ENCODE measurements at places on chromosomes 5 and 9.

DNA sequence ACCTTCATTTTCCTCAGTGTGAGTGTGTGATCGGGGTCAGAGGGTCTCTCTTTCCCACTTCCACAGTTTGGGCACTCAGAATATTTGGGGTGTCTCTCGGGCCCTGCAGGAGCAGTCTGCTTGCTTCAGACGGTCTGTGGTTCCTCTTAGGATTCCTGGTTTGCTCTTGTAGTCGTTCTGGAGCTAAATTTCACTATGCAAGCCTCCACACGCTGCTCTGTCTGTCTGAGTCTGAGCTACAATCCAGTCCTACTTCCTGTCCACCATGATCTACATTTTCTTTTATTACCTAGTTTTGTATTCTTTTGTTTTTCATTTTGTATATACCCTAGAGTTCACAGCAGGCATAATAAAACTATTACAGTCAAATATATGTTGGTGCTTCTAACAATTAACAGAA lies 1967.3 kb upstream of the NUDT12 start:
- DNase-seq = no peak

GRCh38 chr9:126157423-126157822 lies 169.2 kb upstream of the MVB12B start:
- DNase-seq = no peak

GRCh38 chr5:132055808-132056609 lies 4.4 kb upstream of the IL3 start:
- DNase-seq = peak; percentile 40

DNA sequence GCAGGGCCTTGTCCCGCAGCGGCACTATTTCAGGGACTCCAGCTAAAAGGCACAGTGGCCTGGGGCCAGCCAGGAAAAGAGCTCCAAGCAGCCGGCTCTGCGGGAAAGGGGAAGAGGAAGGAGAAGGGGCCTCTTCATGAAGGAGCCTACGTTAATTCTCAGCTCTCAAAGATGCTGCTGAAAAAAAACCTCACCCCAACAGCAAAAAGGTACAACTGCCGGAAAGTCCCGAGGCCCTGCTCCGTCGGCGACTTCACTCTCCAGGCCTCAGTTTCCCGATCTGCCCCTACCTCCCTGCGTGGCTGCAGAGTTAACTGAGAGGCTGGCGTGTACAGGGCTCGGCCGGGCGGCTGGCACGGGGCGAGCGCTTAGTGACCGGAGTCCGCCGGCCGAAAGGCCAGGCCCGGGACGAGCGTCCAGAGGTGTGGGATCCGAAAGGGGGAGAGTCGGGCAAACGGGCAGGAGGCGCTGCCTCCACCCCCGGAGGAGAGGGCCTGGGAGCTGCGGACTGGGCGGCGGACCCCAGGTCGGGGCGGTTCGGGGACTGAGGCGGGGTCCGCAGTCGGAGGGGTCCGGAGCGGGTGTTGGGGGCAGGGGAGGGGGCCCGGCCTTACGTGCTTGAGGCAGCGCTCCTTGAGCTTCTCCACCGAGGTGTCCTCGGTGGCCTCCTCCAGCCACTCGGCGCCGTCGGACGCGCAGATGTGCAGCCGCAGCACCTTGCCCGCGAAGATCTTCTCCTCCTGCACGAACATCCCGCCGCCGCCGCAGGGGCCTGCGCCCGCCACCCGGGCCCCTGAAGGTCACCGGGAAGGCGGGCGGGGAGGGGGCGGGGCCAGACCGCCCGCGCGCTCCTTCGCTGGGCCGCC lies 529 bp downstream of the UBAC1 start:
- no peak for DNase-seq

GRCh38 chr5:79834754-79835714 lies 145.4 kb downstream of the CMYA5 start:
- no peak for DNase-seq

DNA sequence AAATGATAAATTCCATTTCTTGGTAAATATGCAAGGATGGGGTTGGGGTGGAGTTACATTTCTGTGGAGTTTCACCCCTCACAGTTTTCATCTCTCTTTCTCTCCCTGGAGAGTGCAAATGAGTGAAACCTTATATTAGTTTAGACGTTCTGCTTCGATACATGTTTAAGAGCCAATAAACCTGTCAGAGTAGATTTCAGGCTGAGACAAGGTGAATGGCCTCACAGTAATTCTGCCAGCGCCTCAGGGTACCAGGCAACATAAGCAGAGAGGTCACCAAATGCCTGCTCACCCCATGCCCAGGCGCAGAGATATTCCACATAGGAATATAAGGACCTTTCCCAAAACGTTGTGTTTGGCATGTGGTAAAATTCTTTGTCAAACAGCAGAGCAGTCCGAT lies 154.9 kb upstream of the VLDLR start:
- DNase-seq = no peak

- DNase-seq = no peak
These were observed 403.2 kb upstream of the PTGER4 start for GRCh38 chr5:40276426-40277102.

- DNase-seq = no peak
These were observed 43.4 kb downstream of the DUSP1 start for GRCh38 chr5:172727551-172727950.

DNA sequence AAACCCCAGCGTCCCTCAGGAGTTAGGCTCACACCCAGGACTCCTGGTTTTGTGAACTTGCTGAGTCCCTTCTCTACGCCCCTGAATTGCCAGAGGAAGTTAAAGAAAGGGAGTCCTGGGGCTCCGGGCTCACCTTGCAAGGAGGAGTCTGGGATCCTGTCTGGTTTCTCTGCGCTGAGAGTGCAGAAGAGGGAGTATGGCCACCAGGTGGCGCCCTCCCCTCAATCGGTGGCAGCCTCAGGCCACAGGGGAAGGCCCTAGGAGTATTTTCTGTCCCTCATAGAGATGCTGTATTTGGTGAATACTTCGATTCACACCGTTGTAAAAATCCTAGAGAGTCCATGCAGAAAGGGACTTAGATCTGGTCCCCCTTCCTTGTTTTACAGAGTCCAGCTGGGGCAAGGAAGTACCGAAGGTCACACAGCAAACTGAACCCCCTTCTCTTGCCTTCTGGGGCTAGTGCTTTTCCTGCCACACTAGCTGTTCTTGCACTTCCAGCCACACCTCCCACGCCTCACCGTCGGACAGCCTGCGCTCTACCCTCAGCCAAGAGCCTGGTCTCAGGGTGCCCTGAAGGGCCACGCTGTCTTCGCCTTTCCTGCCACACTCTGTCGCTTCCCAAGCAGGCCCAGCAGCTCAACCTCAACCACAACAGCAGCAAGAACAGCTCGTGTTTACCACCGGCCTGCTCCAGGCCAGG lies 10.2 kb downstream of the HAND1 start:
- DNase-seq = peak; percentile 44

GRCh38 chr5:113083481-113083880 lies 106.9 kb downstream of the DCP2 start:
- no peak for DNase-seq

GRCh38 chr9:72823971-72824370 lies 128.9 kb downstream of the ALDH1A1 start:
- no peak for DNase-seq

DNA sequence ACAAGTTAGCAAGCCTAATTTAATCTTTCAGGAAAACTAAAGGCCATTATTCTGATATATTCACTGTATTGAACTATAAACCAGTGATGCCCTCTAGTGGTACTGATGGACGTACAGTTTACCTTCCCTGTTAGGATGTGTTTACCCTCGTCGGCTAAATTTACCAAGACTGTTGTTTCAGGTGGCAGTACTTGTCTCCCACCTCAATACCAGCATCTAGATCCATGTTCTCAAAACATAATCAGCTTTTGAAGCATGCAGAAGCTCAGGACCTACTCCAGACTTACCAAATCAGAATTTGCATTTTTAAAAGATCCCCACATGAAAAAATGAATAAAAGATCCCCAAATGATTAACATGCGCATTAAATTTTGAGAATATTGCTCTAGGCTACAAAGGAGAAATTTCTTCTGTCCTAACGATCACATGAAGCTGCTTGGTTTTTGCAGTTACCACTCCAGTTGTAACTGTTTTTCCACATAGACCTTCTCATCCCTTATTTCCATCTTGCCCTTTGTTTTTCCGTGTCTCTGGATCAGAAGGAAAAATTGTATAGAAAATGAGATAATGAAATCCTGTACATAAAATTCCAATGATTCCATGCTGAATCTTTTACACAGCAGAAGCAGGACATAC lies 3.2 kb upstream of the BAAT start:
- no peak for DNase-seq

DNA sequence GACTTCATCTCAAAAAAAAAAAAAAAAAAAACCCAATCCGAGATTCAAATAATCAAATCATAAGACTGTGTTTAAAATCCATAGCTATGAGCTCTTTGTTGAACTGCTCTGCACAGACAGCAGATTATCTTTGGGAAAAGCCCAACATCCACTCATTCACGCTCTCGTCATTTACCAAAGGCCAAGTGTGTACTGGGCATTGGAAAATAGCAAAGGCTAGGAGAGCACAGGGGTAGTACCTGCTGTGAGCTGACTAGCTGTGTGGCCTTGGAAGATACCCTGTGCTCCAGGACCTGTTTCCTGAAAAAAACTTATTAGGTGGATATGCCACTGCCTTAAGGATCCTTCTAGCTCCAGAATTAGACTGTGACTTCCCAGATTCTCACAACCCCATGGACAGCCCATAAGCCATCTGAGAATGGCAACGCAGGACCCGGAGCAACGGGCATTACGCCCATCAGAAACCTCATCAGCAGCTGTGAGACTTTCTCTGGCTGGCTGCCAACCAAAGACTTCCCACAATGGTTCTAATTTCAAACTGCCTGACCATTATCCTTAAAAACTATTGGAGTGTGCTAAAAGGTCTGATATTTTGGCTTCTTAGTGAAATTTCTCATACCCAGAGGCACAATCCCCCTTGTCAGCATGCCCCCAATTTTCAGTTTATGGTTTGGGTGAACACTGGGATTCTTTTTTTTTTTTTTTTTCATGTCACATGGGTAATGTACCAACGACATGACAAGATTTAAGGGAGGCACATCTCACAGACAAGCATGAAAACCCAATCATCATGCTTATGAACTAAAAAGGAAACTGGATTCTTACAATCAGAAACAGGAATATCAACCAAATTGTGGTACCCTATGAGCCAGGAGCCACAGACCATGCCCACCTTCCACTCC lies 16.8 kb downstream of the SERINC5 start:
- DNase-seq = no peak

GRCh38 chr5:103424453-103425205 lies 138.0 kb downstream of the NUDT12 start:
- no peak for DNase-seq

DNA sequence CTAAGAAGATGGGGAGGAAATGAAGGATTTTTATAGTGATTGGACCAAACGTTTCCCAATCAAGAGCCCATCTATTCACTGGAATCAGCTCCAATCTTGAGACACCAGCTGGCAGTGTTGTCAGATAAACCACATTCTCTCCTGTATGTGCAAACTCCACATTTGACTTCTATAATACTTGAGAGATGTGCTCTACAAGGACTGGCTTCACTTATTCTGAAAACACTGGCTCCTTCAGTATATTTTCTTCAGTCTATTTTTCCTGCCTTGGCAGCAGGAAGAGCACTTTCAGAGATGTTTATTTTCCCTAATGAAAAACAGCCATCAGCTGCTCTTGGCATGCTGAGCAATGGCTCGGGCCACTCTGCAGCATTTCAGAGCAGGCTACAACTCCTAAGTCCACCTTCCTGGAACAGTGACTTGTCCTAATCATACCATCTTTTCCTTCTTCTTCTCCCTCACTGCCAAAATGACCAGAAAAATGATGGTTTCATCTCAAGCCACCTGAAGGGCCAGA lies 96.9 kb upstream of the FSTL4 start:
- DNase-seq = no peak

DNA sequence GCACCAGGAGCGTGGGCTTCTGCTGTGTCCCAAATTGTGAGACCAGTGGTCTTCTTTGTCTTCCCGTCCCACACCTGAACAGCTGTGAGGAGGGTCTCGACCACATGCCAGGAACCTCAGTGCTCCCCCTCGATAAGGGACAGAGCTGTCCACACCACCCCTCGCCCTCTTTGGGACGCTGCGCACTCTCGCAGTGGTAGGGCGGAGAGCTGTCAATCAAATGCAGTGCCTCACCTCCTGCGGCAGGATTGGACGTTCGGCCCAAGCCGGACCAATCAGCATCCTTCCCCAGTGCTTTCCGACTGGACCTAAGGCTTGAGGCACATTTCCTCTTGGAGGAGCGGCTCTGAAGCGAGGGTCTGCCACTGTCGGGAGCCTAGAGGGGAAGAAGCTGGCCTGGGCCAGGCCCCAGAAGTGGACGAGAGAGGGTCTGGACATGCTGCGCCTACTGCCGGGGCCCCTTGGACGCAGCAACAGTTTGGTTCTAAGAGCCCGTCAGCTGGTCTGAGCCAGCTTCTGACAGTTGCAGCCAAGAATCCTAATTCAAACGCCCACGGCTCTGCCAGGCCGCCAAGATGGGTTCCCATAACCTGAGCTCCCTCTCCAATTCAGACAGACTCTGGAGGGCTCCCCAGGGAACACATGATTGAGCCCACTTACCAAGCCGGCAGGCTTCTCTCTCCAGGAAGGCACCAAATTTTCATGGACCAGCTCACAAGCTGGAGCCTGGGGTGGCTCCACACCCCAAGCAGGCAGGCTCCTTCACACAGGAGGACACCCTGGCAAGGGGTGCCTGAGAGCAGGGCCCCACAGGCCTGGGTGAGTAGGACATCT lies 28.1 kb upstream of the ADAMTS2 start:
- DNase-seq = no peak

DNA sequence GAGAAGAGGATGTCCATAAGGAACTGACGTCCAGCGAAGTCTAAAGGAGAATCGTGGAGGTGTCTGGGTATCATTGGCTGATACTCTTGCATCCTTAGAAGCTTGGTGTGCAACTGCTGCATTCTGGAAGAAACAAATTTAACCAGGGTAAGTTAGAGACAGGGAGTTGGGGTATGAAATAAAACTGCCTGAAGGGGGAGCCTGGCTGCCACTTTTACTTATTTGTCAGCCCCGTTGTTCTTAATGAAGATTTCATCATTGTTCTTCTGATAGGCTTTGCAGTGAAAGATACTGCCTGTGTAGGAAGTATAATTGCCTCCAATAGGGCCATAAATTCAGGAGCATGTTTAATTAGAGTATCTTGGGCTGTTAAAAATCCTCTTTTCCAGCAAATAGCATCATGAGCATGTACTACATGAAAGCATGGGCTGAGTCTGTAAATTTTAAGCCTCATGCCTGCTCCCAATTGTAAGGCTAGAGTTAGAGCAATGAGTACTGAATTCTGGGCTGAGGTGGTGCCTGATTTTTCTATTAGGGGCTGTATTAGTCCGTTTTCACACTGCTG lies 1264.5 kb upstream of the ACO1 start:
- DNase-seq = no peak

DNA sequence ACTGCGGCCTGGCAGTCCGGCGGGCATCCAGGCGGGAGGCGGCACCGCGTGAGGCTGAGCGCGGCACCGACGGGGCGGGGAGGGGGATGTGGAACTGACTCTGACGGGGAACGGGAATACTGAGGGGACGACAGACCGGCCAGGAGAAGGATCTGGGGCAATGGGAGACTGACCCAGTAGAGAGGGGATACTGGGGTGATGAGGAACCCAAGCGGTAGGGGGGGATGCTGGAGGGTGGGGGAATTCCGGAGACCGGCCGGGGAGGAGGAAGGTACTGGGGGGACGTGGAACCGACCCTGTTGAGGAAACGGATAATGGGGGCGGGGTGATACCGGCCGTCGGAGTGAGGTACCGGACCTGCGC lies 423 bp downstream of the IPPK start:
- DNase-seq = peak; percentile 7

Measured in stimulated activated CD8-positive, alpha-beta memory T cell treated with anti-CD3 and anti-CD28 coated beads, Interleukin-2, amount 100 ng/mL, for 1 hour (primary cell).